ENCODE measurements at places on chromosomes 2 and 18. TPM values are rescaled to one million over a fixed set of nuclear protein-coding genes. Genes with fewer than 3 reads are reported as not detected.

Gene NIF3L1
- 37.7 TPM for total RNA-seq

Gene EGR4
- not detected for total RNA-seq

Gene AQP12B
- total RNA-seq = not detected

GRCh38 chr2:120969613-120970355 is 234.1 kb downstream of the GLI2 start:
- H3K36me3 ChIP-seq = no peaks in the 10 kb centered on the region
- no peak overlapping the region for H3K27ac ChIP-seq
- H3K27me3 ChIP-seq = no peaks in the 10 kb centered on the region
- H3K4me3 ChIP-seq = no peak overlapping the region
- no peaks in the 10 kb centered on the region for H3K4me1 ChIP-seq

- no peak overlapping the region for H3K4me3 ChIP-seq
- no peak overlapping the region for H3K27ac ChIP-seq
- H3K27me3 ChIP-seq = no peaks in the 10 kb centered on the region
- DNase-seq = no peak
- H3K4me1 ChIP-seq = no peaks in the 10 kb centered on the region
- no peaks in the 10 kb centered on the region for H3K36me3 ChIP-seq
Observed at GRCh38 chr2:185578322-185578721, 160.3 kb upstream of the FSIP2 start.

DNA sequence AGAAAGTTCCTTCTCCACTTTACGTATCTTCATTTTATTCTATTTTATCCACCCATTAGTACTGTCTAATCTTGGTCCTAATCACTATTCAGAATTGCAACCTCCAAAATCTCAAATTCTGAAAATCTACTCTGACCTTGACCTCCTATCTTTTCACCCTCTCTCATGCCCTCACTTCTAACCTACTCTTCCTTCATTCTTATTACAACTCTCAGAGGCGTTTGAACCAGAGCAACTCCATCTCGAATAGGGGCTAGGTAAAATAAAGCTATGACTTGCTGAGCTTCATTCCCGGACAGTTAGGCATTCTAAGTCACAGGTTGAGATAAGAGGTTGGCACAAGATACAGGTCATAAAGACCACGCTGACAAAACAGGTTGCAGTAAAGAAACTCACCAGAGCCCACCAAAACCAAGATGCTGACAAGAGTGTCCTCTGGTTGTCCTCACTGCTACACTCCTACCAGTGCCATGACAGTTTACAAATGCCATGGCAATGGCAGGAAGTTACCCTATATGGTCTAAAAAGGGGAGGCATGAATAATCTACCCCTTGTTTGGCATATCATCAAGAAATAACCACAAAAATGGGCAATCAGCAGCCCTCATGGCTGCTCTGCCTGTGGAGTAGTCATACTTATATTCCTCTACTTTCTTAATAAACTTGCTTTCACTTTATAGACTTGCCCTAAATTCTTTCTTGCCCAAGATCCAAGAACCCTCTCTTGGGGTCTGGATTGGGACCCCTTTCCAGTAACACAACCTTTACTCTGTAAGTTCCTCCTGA is 11.4 kb downstream of the CCDC88A start:
- DNase-seq = no peak
- H3K4me1 ChIP-seq = no peaks in the 10 kb centered on the region
- H3K27me3 ChIP-seq = no peaks in the 10 kb centered on the region
- H3K27ac ChIP-seq = no peak overlapping the region
- H3K36me3 ChIP-seq = peaks cover 5% of the 10 kb centered on the region

- H3K36me3 ChIP-seq = no peaks in the 10 kb centered on the region
- H3K27ac ChIP-seq = peak within 1 kb of the TSS; percentile 9
- peak within 1 kb of the TSS; percentile 39 for H3K4me3 ChIP-seq
Observed at GRCh38 chr2:218166791-218167190, at the start of gene CXCR1. Gene CXCR1 (minus strand): TSS chr2:218166962. CDS start chr2:218165211, 1,751 bp downstream.

All from activated naive CD8-positive, alpha-beta T cell treated with anti-CD3 and anti-CD28 coated beads, Interleukin-2, amount 10 ng/mL, durations not matched to agents 7 days and 5 days (primary cell).